Motor neuron (in vitro differentiated cells): ENCODE measurements at places on chromosomes 3 and 15. TPM values are rescaled to one million over a fixed set of nuclear protein-coding genes. Genes with fewer than 3 reads are reported as not detected.

Gene VEPH1
- total RNA-seq: 3.9 and 5.2 TPM in 2 replicates

Gene ZPLD1
- total RNA-seq: 0.29 and 0.62 TPM in 2 replicates

Gene PATL2
- 0.21 and 0.37 TPM in 2 replicates for total RNA-seq

Gene MORC1
- not detected in 2 replicates for total RNA-seq

- ATAC-seq: no peak
These were observed 43.0 kb downstream of the FBN1 start for GRCh38 chr15:48602358-48603122.

DNA sequence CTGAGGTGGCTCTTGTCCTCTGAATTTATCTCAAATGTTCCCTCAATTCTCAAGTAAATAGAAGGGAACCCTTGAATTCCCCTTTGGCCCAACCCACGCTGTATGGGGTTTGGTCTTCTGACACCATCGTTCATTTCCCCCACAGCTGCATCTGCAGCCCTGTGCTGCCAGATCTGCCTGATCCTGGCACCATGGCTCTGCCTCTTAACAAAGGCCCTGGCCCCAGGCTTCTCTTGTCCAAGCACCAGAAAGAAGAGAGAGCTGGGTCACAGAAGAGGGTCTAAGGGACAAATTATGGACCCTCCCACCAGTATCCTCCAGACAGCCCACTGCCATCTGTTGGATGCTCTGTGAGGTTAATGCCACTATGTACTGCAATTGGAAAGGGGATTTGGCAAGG lies 1.8 kb downstream of the MAP1A start:
- ATAC-seq: no peak

DNA sequence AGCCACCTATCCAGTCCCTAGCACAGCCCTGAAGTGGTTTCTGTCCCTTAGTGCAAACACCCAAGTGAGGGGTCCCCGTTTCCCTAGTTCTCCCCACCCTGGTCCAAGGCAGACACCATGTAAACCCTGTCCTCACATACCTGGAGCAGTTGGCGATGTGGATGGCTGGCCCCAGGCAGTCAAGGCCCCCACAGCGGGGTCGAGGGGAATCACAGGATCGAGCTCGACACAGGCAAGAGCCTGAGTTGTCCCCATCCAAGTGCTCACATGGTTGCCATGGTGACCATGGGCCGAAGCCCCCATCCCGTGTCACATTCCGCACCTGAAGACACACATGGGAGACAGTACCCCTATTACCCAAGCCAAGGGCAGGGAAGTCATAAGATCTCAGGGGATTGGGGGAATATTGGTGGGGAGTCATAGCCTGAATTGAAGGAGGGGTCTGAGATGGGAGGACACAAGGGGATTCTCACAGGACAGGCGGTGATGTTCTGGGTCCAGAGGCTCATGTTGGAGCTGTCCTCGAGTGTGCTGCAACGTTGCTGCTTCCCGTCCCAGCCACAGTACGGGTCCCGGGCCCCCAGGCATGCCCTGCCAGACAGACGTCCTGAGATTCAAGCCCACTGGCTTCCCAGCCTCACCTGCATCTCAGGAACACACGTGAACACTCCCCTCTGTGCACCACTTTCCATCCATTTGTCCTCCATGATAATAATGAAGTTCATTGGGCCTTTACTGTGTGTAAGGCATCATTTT lies 112.1 kb downstream of the SEMA5B start:
- no peak for ATAC-seq

DNA sequence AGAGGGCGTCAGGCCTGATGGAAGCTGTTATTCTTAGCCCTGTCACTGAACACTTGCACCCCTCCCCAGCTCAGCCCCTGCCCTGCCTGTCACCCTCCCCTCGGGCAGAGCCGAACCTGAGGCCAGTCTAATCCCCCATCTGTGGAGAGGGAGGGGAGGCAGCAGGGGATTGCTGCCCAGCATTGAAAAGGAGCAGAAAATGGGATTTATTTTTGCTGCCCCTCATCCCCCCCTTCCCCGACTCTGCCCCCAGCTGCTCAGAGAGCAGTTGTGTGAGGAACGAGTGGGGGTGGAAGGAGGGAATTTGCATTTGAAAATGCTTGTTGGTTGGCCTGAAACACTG lies 71.6 kb downstream of the EPHB3 start:
- no peak for ATAC-seq
